ENCODE measurements at places on chromosomes 3 and 15. TPM values are rescaled to one million over a fixed set of nuclear protein-coding genes. Genes with fewer than 3 reads are reported as not detected.

DNA sequence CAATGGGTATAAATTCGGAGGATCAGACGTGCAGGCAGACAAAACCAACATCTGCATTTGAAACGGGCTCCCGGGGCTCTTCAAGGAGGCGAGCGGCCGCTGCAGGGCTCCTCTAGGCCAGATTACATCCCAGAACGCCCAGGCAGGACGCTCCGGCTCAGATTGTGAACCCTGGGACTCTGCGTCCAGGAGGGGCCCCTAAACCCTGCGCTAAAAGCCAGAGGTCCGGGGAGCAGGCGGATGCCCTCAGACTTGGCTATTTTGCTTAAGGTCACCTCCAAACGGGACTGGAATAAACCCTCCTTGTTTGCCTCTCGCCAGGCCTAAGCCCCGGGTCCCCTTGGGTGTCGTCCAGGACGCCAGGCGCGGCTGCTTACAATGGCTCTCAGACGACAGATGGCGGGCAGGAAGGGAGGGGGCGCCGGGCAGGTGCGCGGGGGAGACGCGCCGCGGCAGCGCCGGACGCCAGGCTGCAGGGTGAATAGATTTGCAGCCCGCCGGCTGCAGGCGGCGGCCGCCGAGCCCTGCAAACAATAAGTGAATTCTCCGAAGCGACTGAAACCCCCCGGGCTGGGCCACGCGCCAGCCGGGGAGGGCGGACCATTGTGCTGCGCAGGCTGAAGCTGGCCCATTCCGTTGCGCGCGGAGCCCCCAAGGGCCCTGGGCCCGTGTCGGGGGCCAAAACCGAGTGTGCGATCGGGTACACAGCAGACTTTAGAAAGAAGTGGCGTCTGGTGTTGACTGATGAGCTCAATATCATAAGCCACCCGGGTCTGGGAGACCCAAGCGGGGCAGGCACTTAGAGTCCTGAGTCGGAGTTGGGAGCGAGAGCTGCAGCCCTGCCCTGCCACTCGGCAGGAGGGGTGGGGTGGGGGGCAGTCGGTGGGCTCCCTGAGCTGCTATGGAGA lies 32.3 kb upstream of the AMOTL2 start:
- peak; percentile 10 for ATAC-seq

DNA sequence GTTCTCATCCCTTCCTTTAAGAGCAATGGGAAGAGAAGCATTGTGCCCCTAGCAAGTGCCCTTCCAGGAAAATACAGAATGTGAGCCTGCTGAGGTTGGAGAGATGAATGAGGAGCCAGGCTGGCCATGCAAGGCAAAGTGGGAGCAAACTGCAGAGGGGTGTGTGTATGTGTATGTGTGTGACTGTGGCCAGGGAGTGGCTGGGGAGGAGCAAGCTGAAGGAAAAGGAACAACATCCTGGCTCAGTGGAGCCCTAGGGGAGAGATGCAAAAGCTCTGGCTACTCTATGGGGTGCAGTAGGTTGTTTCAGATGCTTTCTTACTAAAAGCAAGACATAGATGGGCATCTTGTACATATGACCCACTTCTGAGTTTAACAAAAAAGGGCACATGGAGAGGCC lies 20.6 kb downstream of the FOXP1 start:
- ATAC-seq = peak; percentile 80

GRCh38 chr3:178198329-178198728 lies 337.9 kb upstream of the KCNMB2 start:
- ATAC-seq = no peak

DNA sequence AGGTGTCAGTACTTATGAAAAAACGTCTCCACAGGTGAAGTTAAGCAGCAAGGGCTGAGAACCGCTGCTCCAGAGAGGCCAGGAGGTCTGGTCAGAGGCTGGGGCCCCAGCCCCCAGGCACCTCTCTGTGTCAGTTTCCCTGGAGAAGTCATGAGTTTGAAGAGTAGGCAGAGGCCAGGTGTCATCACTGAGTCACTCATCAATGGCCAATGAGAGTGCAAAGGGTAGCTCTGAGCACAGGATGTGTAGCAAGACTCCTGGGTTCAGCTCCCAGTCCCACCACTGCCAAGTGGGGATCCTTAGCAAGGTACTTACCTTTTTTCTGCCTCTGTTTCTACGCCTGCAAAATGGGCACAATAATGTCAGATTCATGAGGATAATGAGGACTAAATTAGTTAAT lies 47.9 kb downstream of the CORO2B start:
- no peak for ATAC-seq

DNA sequence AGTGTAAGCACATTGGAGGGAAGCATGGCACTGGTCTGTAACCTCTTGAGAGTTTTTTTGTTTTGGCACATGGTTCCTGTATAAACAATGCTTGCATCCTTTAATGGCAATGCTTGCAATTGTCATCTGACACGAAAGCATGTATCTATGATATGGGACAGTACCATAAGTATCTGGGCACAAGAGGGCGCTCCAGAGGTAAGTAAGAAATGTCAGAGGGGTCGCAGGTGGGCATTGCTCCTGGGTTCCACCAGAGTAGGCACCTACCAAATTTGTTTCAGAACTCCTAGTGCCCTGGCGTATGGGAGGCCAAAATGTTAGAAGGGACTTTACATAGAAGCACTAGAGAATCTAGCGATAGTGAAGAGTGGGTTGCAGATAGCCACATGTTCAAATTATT lies 58.7 kb upstream of the BCHE start:
- ATAC-seq = no peak

FAM174B gene
- total RNA-seq = 4.3 TPM

APOD gene
- 3.5 TPM for total RNA-seq

EEFSEC gene
- total RNA-seq = 10.4 TPM

ECE2 gene
- total RNA-seq = not detected

DNA sequence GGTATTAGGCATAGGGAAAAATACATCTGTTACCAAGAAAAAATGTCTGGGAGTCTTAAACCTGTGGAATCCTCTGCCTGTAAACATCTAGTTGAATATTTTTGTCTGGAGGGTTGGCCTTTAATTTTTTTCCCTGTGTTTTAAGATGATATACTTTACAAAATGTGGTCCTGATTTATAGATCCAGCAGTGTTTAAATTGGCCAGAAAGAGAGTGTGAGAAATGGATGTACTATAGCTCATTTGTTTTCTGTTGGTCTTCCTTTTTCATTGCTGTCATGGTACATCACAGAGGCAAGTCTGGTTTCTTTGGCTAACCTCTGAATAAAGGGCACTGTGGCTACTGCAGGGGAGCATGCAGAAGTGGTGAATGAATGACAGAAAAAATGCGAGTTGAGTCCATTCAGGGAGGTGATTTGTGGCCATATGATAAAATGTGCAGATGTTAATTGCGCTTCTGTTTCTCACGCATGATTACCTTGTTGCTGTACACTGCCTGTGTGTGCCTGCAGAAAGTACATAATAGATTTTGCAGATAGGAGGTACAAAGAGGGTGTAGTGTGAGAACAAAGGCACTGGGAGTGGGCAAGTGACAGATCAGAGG lies 150.0 kb downstream of the NFKBIZ start:
- ATAC-seq = peak; percentile 32

SIAH2 gene
- 44.8 TPM for total RNA-seq

SCN11A gene
- total RNA-seq = 0.04 TPM

DNA sequence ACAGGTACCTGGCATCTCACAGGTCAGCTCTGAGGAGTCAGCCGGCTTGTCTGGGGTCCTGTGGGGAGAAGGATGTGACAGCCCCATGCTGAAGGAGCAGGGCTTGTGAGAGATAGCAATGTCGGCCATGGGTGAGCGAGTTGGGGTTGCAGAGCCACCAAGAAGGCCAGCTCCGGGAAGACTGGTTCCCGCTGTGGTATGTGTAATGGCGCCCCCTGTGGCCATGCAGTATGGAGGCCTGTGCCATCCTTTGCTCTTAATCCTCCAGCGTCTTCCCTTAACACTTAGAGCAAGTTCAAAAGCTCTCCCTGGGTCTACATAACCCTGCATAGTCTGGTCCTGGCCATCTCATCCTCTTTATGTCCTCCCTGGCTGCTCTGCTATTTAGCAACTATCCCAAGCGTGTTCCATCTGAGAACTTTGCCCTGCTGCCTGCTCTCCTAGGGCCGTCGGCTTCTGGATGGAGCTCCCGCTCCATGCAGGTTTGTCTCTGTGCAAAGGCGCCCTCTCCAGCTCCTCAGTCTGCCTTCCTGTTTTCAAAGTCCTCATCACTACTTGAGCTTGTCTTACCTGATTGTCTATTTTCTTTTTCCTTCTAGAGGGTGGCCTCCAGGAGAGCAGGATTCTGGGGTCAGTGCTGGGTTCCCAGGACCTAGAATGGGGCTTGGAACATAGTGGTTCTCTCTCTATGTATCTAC lies 40.8 kb upstream of the IQCF6 start:
- ATAC-seq = no peak

CACNA2D2 gene
- 0.08 TPM for total RNA-seq

- ATAC-seq = no peak
Measured at GRCh38 chr3:10383850-10384248, 62.9 kb upstream of the SEC13 start.

PLCH1 gene
- total RNA-seq = 0.40 TPM

SST gene
- total RNA-seq = not detected

- ATAC-seq = no peak
Measured at GRCh38 chr15:91660174-91660649, 193.3 kb upstream of the SLCO3A1 start.

- no peak for ATAC-seq
Measured at GRCh38 chr3:43031889-43032545, 52.9 kb downstream of the GASK1A start.

DNA sequence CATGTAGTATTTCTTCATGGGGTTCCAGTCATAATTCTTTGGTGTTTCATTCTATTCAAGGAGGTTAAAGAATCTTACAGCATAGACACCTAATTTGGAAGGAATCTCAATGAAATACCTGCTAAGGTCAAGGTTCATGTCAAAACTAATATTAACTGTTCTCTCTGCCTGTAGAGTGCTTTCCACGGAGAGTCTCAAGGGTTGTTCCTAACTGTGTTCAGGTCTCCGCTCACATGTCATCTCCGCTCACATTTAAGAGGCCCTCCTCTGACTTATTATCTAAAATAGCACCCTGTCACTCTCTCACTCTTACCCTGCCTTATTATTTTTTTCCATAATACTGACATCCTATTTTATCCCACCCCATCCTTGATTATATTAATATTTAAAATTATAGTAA lies 239.9 kb downstream of the RBMS3 start:
- ATAC-seq = no peak

CFAP100 gene
- total RNA-seq = not detected

- peak; percentile 44 for ATAC-seq
Measured at GRCh38 chr3:169846458-169847193, 23.1 kb downstream of the LRRC31 start.

GRCh38 chr3:33392703-33393125 lies 47.5 kb downstream of the UBP1 start:
- peak; percentile 38 for ATAC-seq

DNA sequence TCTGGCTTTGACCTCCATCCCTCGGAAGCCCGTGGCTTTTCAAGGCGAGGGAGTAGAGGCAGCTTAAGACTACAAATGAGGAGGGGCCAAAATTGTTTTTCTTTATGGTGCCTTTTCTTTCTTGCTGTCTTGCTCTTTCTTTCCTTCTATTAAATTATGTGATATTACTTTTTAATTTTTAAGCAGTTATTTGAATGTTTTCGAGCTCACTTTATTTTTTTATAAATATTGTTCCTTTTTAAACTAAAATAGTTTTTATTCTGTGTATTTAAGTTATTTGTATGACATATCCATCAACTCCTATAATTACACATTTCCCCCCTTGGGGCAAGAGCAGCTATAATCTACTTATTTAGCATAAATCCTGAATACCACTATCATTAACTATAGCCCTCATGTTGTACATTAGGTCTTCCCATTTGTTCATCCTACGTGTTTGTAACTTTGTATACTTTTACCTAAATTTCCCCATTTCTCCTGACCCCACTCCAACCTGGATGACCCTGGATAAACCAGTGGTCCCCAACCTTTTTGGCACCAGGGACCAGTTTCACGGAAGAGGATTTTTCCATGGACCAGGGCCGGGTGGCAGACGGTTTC lies 622 bp upstream of the PLSCR1 start:
- ATAC-seq = no peak

GRCh38 chr3:110227991-110228390 lies 843.6 kb upstream of the NECTIN3 start:
- ATAC-seq = no peak

DNA sequence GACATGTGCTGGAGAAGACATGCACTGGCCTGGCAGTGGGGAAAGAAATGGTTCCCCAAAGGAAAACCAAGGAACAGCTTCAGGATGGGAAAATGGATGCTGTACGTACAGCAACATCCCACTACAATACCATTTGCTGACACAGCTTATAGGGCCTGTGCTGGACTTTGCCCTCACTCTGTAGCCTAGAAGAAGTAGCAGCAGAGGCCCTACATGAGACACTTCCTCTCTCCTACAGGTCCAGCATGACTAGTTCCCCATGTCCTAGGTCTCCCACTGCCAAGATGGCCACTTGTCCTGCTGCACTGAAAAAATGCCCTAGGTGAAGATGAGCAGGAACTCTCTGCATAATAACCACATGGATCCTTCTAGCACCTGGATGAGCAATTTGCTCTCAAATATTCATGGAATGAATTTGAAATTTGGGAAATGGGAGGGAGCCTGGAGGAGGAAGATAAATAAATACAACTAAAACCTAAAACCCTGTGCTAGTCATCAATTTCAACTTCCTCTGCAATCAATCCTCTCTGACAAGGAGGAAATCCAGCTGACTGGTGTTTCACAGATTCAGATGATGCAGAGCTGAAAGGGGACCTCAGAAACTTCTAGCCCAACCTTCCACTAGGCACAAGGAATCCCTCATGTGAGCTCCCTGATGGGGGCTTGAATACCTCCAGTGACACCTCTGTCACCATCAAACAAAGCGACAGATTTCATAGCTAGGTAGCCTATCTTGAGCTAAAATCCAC lies 514.3 kb upstream of the PPP2R3A start:
- no peak for ATAC-seq

DNA sequence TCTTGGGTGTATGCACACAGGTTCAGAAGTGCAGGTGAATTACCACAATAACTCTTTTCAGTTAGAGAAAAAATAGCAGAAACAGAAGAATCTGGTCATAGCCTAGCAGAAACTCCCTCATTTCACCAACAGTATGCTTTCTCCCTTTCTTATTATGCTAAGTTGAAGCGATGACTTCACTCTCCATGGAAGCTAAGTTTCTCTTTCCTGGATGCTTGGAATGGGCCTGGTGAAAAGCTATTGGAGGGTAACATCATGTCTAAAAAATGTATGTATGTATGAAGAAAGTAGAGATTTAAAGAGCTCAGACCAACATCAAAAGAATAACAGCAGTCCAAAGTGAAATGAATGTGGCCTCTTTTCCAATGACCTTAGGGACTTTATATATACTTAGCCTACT lies 145.5 kb downstream of the TIGIT start:
- ATAC-seq = no peak

AADACL2 gene
- total RNA-seq = not detected

- ATAC-seq = no peak
Measured at GRCh38 chr3:126356373-126357264, 589 bp downstream of the KLF15 start.

- ATAC-seq = no peak
Measured at GRCh38 chr3:150235799-150236198, 172.3 kb upstream of the TSC22D2 start.

EEF1AKMT4 gene
- 7.1 TPM for total RNA-seq

DNA sequence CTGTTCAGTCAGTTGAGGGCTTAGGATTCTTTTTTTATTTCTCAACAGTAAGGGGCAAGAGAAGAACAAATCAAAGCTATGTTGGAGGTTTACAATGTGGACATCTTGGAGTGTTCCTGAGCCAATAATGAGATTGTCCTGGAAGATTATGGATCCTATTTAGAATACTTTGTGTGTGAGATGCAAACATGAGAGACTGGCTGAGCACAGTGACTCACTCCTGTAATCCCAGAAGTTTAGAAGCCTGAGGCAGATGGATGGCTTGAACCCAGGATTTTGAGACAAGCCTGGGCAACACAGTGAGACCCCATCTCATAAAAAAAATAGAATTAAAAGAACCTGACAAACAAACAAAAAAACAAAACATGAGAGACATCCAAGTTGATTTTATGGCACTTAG lies 351.6 kb downstream of the GAP43 start:
- ATAC-seq = peak; percentile 53

HAPLN3 gene
- 5.6 TPM for total RNA-seq
